Esophagus muscularis mucosa (tissue), 4 donors: ENCODE measurements at places on chromosomes 6 and 20. TPM values are rescaled to one million over a fixed set of nuclear protein-coding genes. Genes with fewer than 3 reads are reported as not detected.

MYLK2 gene
- 0.33 TPM for total RNA-seq

YWHAB gene
- total RNA-seq, result 131 TPM

ENPP4 gene
- total RNA-seq, result 38.6 TPM

DUSP15 gene
- 0.83 TPM for total RNA-seq

DNA sequence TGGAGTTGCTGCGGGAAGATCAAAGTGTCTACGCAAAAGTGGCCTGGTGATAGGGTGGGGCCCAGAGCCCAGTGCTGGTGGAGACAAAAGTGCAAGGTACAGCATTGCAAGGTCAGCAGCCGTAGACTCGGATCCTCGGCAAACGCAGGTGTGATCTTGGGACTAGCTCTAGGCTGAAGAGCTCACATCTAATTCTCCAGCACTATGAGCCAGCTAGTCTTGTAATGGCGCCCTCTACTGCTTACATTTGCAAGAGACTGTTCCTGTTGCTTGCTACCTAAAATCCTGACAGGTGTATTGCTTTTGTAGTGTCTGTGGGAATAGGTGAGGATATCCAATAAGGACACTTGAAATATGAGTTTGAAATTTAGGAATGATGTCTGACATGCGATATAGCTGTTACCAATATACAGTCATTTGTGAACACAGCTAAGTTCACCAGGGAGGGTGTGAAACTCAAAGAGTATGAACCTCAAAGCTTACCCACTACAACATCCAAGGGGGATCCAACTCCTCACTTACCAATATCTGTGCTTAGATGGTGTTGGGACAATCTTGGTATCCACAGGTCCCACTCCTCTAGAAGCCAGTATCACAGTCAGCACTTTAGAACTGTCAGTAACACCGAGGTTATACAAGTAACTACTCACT lies 58.4 kb downstream of the PDE7B start:
- DNase-seq, result no peak

DNA sequence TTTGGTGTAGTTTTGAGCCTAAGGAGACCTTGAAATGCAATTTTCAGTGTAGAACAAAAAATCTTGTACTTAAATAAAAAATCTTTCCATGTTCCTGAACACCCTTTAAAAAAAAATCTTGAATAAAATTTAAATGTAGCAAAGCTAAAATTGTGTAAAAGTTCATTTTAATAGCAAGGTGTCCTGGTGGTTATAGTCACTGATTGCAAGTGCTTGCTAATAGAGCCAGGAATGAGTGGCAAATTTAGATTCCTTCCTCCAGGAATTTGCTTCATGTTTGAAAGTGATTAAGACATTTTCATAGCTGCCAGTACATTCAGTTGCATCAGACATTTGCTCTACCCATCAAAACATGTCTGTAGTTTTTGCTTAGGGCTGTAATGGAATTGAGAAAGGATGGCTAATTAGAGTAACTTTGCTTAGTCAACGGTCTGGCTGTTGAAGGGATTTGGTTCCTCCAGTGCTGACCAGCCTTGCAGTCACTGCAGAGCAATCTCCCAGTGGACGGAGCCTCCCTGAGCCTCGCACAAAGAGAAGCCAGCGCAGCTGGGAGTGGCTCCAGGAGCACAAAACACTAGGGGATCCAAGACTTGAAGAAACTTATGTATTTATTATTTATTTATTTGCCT lies 36.5 kb downstream of the AKAP12 start:
- no peak for DNase-seq

- DNase-seq, result no peak
Measured at GRCh38 chr20:61512475-61512874, 260.4 kb downstream of the CDH4 start.

DNA sequence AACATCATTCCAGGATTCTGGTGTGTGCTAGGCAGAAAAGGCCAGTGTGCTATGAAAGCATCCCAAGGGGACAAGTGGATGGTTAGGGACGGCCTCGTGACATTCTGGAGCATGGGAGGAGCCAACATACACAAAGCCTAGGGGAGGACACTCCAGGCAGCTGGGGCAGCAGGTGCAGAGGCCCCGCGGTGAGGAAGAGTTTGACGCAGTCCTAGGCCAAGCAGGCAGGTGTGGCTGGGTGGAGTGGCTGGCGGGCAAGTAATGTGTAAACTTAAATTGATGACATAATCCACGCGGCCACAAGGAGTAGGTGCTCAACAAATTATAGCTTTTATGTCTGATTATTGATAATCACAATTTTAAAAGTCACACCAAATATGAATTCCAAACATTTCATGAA lies 93.6 kb downstream of the TMEM242 start:
- no peak for DNase-seq

- no peak for DNase-seq
Measured at GRCh38 chr6:96520171-96521115, 1.2 kb upstream of the UFL1 start.

NTSR1 gene
- total RNA-seq, result 0.42 TPM

- no peak for DNase-seq
Measured at GRCh38 chr6:112486454-112486853, 139.3 kb downstream of the RFPL4B start.

DNA sequence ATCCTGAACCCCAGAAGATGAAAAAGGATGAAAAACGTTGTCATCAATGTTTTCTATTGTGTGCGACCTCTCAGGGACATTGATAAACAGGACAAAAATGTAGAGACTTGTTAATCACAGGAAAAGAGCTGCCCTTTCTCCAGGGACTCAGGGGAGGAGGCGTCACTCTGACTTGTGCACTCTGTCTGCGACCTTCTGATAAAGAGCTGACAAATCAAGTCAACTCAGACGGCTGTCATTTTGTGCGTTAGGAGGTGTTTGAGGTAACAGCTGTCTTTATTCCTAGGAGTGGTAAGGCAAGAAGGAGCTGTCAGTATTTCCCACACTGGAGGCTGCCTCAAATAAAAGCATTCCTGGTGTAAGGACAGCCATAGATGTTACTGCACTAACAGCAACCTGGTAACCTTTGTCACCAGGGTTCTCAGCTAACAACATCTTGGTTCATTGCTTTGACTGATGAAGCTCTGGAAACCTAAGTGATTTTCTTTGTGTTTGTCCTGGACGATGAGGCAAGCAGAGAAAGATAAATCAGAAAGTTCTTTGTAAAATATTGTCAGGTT lies 38.6 kb upstream of the NXT1 start:
- no peak for DNase-seq

DNA sequence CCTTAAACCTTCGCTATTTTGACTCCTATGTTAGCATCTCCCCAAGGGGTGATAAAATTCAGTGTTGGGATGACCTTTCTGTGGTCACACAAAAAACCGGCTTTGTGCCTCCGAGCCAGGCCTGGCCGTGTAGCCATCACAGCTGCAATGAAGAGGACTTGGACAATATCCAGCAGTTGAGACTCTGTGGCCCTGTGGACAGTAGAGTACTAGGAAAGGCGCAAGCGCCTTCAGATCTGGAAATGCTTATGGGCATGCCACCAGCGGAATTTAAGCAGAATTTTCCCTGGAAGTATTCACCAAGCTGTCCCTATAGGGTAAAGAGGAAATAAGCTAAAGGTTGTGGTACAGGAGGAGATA lies 63.3 kb upstream of the SLC2A12 start:
- no peak for DNase-seq

GRCh38 chr6:97885828-97886227 lies 602.8 kb upstream of the MMS22L start:
- DNase-seq, result no peak

OR2J3 gene
- total RNA-seq, result not detected

- no peak for DNase-seq
Measured at GRCh38 chr6:22878706-22879105, 309.3 kb downstream of the HDGFL1 start.

DNA sequence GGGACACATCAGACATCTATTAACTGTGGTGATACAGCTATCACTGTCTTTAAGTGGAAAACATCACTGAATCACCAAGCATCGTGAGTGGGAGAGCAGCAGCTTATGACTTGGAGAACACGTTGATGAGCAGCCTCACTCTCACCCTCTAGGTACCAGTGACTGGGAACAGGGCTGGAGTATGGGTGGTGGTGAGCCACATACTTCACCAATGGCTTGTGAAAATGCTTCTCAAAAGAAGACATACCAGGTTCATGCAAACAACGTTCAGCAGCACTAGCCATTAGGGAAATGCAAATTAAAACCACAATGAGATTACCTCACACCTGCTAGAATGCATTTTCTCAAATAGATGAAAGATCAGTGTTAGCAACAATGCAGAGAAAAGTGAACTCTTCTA lies 25.3 kb downstream of the SNX5 start:
- DNase-seq, result no peak

- DNase-seq, result no peak
Measured at GRCh38 chr6:23659125-23659524, 466.9 kb upstream of the NRSN1 start.

DNA sequence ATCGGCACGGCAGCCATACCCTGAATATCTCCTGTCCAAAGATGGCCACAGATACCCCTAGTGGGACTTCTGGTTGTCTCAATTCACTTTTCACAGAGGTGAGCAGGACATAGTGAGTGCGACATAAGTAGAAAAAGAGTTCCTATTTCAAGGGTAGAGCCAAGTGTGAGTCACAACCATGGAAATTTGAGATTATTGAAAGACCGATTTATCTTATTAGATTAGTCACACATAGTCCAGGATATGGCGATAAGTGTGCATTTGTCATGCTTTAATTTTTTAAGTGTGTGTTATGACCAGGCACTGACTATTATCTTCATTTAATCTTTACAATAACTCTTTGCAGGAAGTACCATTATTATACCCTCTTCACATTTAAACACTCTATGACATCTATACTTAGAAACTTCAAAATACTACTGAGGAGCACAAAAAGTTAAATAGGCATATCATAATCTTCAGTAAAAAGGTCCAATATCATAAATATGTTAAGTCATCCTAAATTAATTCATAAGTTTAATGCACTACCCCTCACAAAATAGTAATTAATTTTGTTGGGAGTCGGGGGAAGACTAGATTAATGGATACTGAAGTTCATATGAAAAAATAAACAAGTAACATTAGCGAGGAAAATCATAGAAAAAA lies 13.4 kb upstream of the TNFAIP3 start:
- no peak for DNase-seq

SLC22A2 gene
- not detected for total RNA-seq

- DNase-seq, result no peak
Measured at GRCh38 chr6:56909115-56909907, 45.6 kb upstream of the BEND6 start.

DNA sequence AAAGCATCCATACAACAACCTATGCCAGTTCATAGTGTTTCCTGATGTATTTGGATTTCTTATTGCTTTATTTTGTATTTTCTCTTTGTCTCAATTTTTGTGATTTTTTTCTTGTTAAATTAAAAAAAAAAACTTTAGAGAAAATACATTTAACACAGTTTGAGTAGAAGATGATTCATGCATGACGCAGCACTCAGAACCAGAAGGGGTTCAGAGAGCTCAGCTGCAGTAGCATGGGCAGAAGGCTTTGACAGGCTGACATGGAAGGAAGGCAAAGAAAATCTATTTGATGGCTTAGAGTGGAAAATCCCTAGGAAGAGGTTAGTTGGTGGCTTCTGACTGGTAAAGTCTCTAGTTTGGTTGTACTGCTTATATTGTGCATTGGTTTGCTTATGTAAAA lies 207.2 kb upstream of the STXBP5 start:
- no peak for DNase-seq

DNA sequence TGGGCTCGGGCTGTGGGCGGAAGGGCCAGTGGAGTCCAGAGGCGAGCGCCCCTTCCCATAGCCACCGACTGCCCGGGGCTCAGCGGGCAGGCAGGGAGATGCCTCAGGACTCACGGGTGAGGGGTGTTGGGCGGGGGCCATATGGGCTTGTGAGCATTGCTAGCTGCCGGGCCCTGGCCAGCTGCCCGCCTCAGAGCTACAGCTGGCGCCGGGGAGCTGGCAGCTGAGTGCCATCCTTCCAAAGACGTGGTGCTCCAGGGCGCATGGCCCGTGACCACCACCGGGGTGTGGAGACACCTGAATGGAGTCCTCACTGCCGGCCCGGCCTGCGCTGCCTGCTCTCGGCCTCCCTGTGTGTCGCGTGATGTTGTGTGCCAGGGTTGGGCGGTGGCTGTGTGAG lies 10.6 kb upstream of the RBBP8NL start:
- no peak for DNase-seq

- DNase-seq, result no peak
Measured at GRCh38 chr6:103273048-103273447, 1586.7 kb downstream of the HACE1 start.

GRCh38 chr6:22880686-22881433 lies 311.5 kb downstream of the HDGFL1 start:
- no peak for DNase-seq

ATP6V1G2 gene
- 2.1 TPM for total RNA-seq

CAGE1 gene
- total RNA-seq, result not detected

DNA sequence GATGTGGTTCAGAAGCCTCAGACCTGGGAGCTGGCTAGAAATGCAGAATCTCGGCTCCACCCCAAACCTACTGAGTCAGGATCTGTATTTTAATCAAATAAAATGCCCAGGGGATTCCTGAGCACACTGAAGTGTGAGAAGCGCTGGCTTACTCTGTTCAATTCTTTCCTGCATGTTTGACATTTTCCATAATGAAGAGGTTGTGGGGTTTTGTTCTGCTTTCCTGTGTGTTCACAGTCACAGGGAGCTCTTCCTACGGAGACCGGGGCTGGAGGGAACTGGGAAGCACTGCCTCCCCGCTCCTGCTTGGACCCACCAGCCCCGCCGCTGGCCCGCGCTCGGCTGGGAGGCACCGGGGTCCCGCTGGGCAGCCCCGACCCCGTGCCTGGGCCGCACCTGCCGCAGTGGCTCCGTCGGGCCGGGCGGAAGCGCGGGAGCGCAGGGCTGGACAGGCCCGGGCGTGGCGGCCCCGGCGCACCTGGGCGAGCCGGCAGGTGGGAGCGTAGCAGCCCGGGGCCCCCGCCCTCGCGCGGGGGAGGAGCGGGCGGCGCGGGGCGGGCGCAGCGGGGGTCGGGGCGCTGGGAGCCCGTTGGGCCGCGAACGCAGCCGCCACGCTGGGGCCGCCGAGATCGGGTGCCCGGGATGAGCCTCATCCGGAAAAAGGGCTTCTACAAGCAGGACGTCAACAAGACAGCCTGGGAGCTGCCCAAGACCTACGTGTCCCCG lies at the start of gene MAPK13:
Gene MAPK13, plus strand, starts transcription at position 573 of the 726 bp plus-strand sequence. Its CDS starts 70 bp downstream, at position 643.
- DNase-seq, result no peak

- no peak for DNase-seq
Measured at GRCh38 chr20:43525021-43525420, 17.5 kb downstream of the L3MBTL1 start.

- no peak for DNase-seq
Measured at GRCh38 chr6:90082847-90083246, 188.6 kb downstream of the GJA10 start.

GRCh38 chr20:3068075-3068474 lies 3.3 kb upstream of the OXT start:
- no peak for DNase-seq

SEMG1 gene
- not detected for total RNA-seq
